ENCODE measurements at places on chromosomes 3 and 15.

GRCh38 chr3:14984581-14985113 is 37.3 kb downstream of the NR2C2 start:
- DNase-seq: no peak

GRCh38 chr15:64490598-64491259 is 30.4 kb downstream of the ZNF609 start:
- no peak for DNase-seq

DNA sequence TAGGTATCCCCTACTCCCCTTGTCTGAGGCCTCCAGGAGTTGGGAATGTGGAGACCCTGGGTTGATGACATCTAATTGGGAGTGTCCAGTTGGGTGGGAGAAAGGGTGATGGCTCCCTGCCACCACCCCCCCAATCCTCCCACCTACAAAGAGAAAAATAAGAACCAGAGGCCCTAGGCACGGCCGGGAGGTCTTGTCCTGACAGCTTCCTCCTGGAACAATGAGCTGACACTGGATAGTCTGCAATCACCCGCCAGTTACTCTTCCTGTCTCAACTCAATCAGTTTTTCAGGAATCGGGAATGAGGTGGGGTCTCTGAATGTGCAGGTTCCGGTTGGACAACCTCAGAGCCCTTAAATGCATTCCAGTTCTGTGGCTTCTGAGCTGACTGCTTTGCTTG is 129.9 kb upstream of the MRPS22 start:
- DNase-seq: no peak

- DNase-seq: no peak
Measured at GRCh38 chr3:162012633-162013032, 516.0 kb downstream of the OTOL1 start.

- DNase-seq: no peak
Measured at GRCh38 chr3:27479806-27480543, 4.2 kb downstream of the SLC4A7 start.

DNA sequence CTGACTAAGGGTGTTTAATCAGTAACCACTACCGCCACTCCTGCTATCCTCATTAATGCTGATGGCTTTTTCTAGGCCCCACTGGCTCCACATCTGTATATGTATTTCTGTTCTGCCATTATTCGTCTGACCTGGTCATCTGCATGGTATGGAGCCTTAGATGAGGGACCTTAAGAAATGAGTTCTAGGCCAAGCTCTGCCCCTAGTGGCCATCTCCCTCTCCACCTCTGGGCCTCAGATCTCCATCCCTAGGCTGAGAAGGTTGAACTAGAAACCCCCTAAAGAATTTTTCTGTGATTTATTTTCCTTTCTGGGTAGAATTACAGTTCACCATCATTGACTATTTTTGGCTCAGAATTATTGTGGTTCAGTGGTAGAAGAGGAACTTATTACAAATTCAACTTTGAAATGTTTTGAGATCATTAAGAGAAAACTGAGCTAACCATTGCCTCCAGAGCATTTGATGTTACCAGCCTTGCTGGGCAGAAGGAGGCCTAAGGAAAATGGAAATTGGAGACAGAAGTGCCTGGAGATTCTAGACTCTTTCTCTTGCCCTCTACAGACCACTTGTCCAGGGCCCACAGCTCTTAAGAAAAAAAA is 325.2 kb upstream of the NR2E3 start:
- DNase-seq: no peak

- DNase-seq: no peak
Measured at GRCh38 chr3:150062492-150062891, 91.8 kb upstream of the PFN2 start.

- no peak for DNase-seq
Measured at GRCh38 chr3:63937661-63938651, 25.8 kb upstream of the SCAANT1 start.

All from stimulated activated CD4-positive, alpha-beta T cell treated with anti-CD3 and anti-CD28 coated beads, Interleukin-4, amount 100 ng/mL, for 24 hours (primary cell).